ENCODE measurements at places on chromosomes 12 and 14.

- no peak for DNase-seq
These were observed 129.9 kb upstream of the TMEM260 start for GRCh38 chr14:56449670-56450213.

GRCh38 chr12:17829813-17830212 is 260.2 kb downstream of the RERGL start:
- DNase-seq, result no peak

- DNase-seq, result no peak
These were observed 97.8 kb upstream of the KRAS start for GRCh38 chr12:25348593-25348895.

DNA sequence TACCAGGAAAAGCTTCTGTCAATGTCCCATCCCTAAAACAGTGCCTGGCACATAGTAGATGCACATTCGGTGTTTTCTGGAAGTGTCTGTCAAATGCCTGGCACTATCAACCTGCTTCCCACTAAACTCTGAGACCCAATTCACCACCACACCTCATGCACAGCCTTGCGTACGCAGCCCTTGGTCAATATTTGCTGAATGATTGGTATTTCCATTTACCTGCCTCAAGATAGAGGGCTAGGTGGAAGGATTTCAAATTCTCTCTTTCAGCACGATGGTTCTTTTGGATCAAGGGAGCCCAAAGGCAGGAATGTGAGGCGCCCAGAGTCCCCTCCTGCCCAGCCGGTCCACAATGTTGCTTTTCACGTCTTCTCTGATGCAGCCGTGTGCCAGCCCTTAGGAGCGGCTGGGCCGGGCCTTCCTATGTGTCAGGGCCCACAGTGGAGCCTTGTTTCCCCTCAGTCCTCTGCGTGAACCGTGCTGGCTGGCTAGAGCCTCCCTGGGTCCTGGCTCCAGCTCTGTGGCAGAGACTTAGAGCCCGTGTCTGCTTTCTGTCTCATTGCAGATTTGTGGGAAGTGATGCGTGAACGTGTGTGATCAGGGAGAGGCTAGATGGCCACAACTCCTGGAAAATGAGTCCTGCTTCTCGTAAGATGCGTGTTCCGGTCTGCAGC is 99.9 kb upstream of the RFLNA start:
- no peak for DNase-seq

DNA sequence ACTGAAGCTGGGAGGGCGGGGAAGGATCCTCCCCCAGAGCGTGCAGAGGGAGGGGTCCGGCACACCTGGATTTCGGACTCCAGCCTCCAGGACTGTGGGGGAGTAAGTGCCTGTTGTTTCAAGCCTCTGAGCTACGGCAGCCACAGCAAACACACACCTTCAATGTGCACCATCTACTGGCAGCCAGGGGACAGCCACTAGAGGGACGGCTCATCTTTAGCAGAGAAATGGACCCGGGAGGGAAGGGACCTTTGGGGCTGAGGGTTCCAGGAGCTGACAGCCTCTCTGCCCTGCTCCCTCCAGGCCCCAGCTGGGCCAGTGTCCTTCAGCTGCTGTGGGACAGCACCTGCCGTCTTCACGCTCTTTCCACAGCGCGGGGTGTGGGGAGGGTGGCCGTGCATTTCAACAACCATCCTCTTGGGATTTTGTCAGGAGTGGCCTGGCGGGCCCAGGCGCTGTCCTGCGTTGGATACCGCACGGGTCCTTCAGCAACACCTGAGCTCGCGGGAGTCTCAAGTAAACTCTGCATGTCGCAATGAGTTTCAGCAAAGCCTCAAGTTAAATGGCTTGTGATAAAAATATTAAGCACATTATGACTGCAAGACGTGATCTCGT is 209.2 kb upstream of the C14orf180 start:
- no peak for DNase-seq

DNA sequence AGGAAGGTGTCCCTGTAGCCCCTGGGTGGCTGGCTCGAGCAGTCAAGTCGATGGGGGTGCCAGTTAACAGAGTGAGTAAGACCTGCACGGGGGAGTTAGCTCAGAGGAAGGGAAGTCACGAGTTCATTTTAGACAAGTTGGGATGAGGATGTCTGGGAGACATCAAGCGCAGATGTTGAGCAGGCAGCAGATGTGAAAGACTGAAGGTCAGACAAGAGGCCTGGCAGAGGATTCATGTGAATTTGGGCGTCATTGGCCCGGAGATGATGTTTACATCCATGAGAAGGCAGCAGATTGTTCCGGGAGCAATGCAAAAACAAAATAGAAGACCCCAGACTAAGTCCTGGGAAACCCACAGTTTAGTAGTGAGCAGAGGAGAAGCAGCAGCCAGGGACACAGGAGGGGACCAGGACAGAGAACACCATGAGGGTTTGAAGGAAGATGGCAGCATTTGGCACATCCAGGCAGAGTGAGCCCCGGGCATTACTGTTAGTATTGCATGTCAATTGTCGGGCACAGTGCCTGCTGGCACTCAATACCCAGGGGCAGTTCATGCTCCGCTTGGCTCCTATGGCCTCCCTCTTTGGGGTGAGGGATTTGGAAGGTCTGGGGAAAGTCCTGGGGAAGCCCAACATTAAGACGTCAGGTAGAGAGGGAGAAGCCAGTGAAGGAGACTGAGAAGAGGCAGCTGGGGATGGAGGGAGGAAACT is 15.1 kb downstream of the LTBP2 start:
- no peak for DNase-seq

GRCh38 chr14:83733670-83734069 is 1796.3 kb upstream of the FLRT2 start:
- DNase-seq, result no peak

DNA sequence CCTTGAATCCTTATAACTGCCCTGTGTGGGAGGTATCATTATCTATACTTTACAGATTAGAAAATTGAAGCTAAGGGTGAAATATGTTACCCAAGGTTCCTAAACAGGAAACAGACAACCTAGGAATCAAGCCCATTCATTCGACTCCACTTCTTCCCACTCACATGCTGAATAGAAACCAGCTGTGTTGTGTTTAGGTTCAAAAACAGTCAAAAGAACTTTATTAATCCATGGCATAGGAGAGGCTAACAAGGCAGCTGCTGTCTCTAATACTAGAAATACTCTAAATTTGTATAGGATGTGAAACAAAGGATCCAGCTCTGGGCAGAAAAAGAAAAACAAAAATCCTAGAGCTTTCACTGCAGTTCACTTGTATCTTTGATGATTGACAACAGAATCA is 9.9 kb downstream of the AMDHD1 start:
- no peak for DNase-seq

DNA sequence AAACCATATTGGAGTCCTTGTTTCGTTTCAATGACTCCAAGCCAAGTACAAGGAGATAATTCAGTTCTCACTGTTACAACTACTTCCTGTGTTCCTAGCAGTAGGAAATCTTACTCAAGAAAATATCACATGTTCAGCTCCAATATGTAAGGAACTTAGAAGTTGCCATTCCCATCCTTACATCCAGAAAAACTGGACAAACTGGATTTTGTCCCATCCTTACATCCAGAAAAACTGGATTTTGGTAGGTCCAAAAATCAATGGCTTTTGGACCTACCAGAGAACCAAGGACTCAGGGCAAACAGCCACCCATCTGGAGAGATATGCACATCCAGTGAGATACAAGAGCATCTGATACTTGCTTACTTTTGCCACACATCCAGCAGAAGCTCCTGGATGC is 23.8 kb downstream of the CMAS start:
- DNase-seq, result no peak
